Mucosa of gallbladder (tissue), 1 donor: ENCODE measurements at places on chromosomes 2 and 18.

DNA sequence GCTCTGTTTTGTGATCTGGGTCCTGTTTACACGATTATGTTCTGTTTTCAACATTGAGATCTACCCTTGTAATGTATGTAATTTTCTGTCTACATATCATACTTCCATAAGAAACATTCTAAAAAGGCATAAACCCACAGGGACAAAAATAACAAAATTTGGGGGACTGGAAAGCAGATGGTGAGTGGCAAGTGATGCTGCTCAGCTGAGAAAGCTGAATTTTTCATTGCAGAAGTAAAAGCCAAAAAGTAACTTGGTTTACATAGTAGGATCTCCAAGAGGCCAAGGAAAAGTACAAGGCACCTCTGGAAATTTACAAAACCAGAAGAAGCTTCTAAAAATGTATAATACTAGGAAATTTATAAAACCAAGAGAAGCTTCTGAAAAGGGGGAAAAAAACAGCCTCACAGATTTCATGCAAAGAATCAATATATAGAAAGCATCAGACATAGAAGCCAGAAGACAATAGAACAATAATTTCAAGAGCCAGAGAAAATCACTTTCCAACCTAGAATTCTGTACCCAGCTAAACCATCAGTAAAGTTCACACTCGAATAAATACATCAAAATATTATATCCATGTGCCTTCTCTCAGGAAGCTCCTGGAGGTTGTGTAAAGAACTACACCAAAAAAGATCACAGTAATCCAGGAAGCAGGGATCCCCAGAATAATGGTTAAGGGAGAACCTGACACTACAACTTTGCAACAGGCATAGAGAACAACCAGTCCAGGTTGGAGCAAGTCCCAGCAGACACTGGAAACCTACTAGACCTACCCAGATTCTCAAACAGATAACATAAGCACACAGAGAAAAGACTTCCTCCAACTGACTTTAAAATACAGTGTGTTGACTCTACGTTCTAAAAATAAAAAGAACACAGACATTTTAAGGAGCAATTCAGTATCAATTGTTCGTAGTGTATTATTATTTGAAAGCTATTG, 401.7 kb upstream of the HS6ST1 start:
- DNase-seq, result no peak

DNA sequence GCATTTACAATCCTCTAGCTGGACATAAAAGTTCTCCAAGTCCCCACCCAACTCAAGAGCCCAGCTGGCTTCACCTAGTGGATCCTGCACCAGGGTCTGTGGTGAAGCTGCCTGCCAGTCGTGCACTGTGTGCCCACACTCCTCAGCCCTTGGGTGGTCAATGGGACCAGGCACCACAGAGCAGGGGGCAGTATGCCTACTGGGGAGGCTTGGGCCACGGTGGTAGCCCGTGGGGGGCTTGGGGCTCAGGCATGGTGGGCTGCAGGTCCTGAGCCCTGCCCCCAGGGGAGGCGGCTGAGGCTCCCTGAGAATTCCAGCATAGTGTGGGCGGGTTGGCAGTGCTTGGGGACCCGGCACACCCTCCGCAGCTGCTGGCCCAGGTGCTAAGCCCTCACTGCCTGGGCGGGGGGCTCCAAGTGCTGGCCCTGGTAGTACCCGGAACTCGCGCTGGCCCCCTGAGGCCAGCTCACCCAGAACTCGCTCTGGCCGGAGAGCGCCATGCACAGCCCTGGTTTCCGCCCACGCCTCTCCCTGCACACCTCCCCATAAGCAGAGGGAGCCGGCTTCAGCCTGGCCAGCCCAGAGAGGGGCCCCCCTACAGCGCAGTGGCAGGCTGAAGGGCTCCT, 1473.4 kb downstream of the SUCLG1 start:
- no peak for DNase-seq

GRCh38 chr2:145551686-145552085, 1031.8 kb upstream of the ZEB2 start:
- no peak for DNase-seq

- no peak for DNase-seq
Measured at GRCh38 chr18:41617647-41618046, 337.4 kb upstream of the PIK3C3 start.

DNA sequence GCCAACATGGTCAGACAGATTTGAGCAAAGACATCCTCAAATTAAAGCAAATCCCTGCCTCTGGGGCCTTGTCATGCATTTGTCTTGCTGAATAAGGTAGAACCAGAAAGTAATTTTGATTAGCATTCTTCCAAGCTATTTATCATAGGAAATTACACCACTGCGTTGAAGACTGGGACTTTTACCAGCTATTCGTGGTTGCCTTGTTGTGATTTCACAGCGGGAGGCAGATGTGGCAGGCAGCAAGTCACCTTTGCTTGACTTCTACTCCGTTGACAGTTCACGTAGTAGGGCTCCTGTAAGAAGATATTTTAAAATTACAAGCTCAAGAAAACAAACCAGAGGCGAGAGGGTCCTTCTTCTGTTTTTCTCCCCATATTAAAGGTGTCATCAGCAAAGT, 80.6 kb downstream of the EN1 start:
- DNase-seq, result no peak

GRCh38 chr2:95030496-95030895, 5.0 kb downstream of the MAL start:
- no peak for DNase-seq

DNA sequence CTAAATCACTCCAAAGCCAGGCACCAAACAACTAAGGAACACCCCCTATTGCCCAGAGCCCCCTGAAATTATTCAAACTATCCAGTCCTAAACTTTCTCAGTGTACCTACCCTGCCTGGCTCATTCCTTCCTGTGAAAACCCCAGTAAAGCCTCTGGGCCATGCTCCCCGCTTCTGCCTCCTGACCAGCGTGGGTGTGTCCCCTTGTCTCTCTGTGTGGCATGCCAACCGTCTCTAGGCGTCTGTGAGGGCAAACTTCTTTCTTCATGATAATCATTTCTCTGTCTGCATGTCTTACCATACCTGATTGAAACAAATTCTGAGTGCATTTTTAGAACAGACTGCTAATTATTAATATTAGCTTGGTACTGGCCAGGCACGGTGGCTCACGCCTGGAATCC, 109.0 kb upstream of the MSH2 start:
- DNase-seq, result no peak
